Left ventricle myocardium inferior (tissue), 1 donor: ENCODE measurements at places on chromosomes 1 and 21. TPM values are rescaled to one million over a fixed set of nuclear protein-coding genes. Genes with fewer than 3 reads are reported as not detected.

DNA sequence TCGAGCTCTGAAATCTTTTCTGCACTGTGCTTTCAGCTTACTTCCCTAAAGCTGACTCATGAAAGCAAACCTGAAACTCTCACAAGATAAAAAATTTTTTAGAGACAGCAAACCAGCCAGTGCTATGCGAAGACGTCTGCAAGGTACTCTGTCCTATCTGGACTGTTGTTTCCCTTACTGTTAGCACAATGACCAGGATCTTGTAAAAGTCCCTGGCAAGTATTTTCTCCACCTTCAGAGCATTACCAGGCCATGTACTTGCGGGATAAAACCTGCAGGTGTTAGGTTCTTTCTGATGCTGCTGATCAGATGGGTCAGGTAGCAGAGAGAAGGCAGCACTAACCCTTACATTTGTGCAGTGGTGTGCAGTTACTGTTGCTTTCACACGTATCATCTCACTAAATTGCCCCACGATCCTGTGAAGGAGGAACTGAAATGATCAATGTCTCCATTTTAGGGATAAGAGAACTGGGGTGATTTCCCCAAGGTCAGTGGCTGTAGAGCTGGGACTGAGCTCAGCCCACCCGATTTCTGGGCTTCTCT is 56.6 kb downstream of the PLXNA2 start:
- DNase-seq: no peak
- H3K36me3 ChIP-seq: no peaks in the 10 kb centered on the region
- H3K4me1 ChIP-seq: peaks cover 48% of the 10 kb centered on the region

GRCh38 chr1:157176591-157177121 is 38.5 kb upstream of the ETV3 start:
- H3K4me3 ChIP-seq: no peak overlapping the region
- H3K27me3 ChIP-seq: peaks cover 40% of the 10 kb centered on the region
- no peak for DNase-seq
- no peaks in the 10 kb centered on the region for H3K36me3 ChIP-seq
- H3K4me1 ChIP-seq: no peaks in the 10 kb centered on the region

DNA sequence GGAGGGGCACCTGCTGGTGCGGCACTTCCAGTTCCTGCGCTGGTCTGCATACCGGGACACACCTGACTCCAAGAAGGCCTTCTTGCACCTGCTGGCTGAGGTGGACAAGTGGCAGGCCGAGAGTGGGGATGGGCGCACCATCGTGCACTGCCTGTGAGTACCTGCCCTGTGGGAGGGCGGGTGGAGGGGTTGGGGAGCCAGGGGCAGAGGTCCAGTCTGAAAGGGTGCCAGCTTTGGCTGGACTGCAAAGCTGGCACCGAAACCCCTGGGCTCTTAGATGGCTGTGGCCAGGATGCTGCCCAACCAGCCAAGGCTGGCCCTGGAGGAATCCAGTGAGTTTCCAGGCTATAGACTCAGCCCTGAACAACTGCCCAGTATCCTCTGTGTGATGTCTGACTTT is 87.3 kb downstream of the PTPRU start:
- no peaks in the 10 kb centered on the region for H3K4me1 ChIP-seq
- no peak for DNase-seq
- H3K27me3 ChIP-seq: no peaks in the 10 kb centered on the region
- no peak overlapping the region for H3K4me3 ChIP-seq
- peaks cover 3% of the 10 kb centered on the region for H3K36me3 ChIP-seq
- no peak overlapping the region for H3K27ac ChIP-seq

Gene PLA2G2C
- not detected for total RNA-seq

GRCh38 chr1:205293350-205294074 is 28.0 kb downstream of the NUAK2 start:
- H3K4me3 ChIP-seq: no peak overlapping the region
- peak overlapping the region; percentile 68 for H3K27ac ChIP-seq
- DNase-seq: no peak
- H3K27me3 ChIP-seq: no peaks in the 10 kb centered on the region
- H3K36me3 ChIP-seq: no peaks in the 10 kb centered on the region
- H3K4me1 ChIP-seq: peaks cover 16% of the 10 kb centered on the region

GRCh38 chr1:6695868-6696267 is 5.7 kb downstream of the DNAJC11 start:
- no peak for DNase-seq
- peaks cover 35% of the 10 kb centered on the region for H3K4me1 ChIP-seq
- no peak overlapping the region for H3K4me3 ChIP-seq
- H3K36me3 ChIP-seq: no peaks in the 10 kb centered on the region

Gene GPR161
- 2.8 TPM for total RNA-seq

Gene CRYBG2
- not detected for total RNA-seq

Gene CTPS1
- total RNA-seq: 7.1 TPM

DNA sequence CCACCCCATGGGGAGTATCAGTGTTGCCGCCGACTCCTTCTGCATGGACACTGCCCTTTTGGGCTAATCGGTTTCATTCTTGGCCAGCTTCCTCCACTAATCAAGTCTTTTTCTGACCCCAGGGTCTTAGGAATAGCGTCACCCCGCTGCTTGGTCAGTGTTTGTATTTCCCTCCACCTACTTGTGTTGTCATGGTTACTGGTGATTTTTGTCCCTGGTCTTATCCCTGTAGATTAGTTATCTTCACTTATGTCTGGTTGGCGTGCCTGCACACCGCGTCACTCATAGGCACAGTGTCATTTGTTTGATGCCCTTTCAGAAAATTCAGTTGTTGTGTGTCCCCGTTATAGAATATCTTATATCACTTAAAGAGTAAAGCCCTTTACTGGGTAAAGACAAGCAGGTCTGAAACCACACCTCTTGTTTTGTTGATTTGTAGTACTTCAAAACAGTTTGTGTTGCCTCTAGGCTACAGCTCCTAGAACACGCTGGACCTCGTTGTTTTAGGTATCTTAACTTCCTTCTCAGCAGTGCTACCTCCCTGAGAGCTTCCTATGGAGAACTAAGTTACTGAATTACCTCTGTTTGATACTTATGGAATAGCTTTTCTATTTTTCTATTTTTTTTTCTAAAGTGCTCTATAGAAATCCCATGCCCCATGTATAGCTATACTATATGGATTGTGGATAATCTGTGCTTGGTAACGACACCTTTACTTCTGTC is 868 bp downstream of the PPP1R12B start:
- H3K36me3 ChIP-seq: no peaks in the 10 kb centered on the region
- H3K4me3 ChIP-seq: peak overlapping the region; percentile 89
- DNase-seq: no peak
- H3K4me1 ChIP-seq: peaks cover 52% of the 10 kb centered on the region

Gene DCST1
- not detected for total RNA-seq

Gene DCDC2B
- total RNA-seq: not detected

DNA sequence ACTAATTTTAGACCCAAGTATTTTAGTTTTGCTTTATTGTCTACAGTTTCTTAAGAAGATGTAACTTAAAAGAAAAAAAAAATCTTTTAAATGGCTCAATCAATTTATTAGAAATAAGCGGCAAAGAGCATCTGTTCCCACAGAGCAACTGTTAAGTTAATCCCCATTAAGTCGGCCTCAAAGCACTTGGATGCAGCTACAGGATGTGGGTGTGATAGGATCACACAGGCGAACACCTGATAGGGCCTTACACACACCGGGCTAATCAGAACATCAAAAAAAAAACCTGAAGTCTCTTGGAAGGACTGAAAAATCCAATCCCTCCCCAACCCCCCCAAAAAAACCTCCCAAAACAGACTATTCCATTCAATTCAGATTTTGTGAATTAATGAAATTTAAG is 23.0 kb downstream of the APP start:
- peak overlapping the region; percentile 63 for H3K27ac ChIP-seq
- peaks cover 33% of the 10 kb centered on the region for H3K4me1 ChIP-seq
- no peak overlapping the region for H3K4me3 ChIP-seq
- no peaks in the 10 kb centered on the region for H3K36me3 ChIP-seq
- DNase-seq: no peak

GRCh38 chr1:104238991-104239390 is 489.3 kb downstream of the AMY1C start:
- no peaks in the 10 kb centered on the region for H3K27me3 ChIP-seq
- H3K27ac ChIP-seq: no peak overlapping the region
- H3K36me3 ChIP-seq: no peaks in the 10 kb centered on the region
- no peak overlapping the region for H3K4me3 ChIP-seq
- H3K4me1 ChIP-seq: no peaks in the 10 kb centered on the region
